Activated T-cell treated with anti-CD3 and anti-CD28 coated beads, Interleukin-2, amount 50 U/mL, for 72 hours (primary cell): ENCODE measurements at places on chromosomes 11 and 22.

GRCh38 chr11:99932684-99933083 lies 754.4 kb upstream of the ARHGAP42 start:
- H3K36me3 ChIP-seq, result peaks cover 2% of the 10 kb centered on the region
- H3K4me3 ChIP-seq, result no peak overlapping the region
- H3K27ac ChIP-seq, result no peak overlapping the region

DNA sequence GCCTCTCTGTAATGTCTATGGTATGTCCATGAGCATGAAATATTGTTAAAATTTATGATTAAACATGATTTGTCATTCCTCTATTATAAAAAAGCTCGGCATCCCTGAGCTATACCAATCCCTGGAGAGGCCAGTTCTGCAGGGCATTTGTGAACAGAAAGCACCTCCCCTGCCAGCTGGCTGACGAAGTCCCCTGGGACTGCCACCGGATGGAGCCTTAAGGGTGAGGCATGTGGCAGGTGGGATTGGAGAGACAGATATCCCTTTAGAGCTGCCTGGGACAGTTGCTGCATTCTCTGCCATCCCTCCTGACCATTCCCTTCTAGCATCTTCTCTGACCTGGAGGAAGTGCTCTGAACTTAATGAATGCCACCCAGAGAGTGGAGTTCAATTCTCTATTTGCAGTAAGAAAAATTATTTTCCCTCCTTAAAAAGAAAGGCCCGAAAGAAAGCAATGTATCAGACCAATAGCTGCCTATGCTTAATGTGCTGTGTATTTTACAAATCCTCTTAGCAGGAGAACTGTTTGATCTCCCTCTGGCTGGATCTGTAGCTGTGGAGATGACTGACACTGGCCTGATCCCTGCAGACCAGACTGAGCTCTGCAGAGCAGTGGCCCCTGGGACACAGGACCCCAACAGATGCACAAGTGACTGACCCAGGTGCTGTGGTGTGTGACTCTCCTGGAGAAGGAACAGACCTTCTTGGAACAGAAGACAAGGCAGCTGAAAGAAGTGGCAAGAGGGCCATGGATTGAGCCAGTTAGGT lies 219.0 kb upstream of the NAV2 start:
- no peak overlapping the region for H3K4me3 ChIP-seq
- H3K36me3 ChIP-seq, result no peaks in the 10 kb centered on the region
- H3K4me1 ChIP-seq, result no peaks in the 10 kb centered on the region
- H3K27me3 ChIP-seq, result peaks cover 15% of the 10 kb centered on the region
- no peak for DNase-seq

- peaks cover 2% of the 10 kb centered on the region for H3K36me3 ChIP-seq
- H3K27me3 ChIP-seq, result no peaks in the 10 kb centered on the region
- H3K4me1 ChIP-seq, result peaks cover 45% of the 10 kb centered on the region
Observed at GRCh38 chr22:27879923-27880322, 39.1 kb downstream of the PITPNB start.

DNA sequence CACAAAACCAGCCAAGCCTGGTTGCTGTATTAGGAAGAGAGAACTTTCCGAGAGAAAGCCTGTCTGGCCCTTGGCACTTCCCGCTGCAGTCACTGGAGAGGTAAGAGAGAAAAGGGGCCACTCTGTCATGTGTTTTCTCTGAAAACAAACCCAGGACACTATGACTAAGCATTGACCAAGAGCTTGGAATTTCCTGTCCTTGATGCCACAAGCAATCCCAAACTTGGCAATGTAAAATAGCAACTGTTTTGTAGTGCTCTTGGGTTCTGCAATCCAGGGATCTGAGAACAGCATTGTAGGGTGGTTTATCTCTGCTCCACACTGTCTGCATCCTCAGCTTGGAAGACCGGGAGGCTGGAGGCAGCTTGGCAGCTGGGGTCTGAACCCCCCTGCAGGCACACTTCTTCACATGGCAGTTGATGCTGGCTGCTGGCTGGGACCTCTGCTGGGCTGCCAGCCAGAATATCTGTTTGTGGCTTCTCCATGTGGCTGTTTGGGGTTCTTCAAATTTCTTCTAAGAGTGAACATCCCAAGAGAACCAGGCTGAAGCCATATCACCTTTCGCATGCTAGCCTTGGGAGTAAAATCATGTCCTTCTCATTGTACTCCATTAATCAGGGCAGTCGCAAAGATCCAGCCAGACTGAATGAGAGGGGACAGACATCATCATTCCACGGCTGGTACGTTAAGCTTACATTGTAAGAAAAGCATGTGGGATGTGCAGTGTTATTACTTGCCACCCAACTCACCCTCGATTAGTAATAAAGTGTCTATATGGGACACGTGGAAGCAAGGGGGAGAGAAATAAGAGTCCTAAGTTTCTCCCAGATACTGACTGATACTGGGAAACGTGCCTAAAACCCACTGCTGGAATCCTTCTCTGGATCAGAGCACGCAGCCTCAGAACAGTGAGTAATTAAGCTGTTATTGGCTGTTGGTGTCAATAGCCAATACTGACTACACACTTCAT lies 537.4 kb upstream of the B3GAT1 start:
- no peak for DNase-seq
- H3K27me3 ChIP-seq, result peaks cover 3% of the 10 kb centered on the region
- H3K27ac ChIP-seq, result no peak overlapping the region
- H3K36me3 ChIP-seq, result no peaks in the 10 kb centered on the region
- H3K4me3 ChIP-seq, result no peak overlapping the region
- no peaks in the 10 kb centered on the region for H3K4me1 ChIP-seq

DNA sequence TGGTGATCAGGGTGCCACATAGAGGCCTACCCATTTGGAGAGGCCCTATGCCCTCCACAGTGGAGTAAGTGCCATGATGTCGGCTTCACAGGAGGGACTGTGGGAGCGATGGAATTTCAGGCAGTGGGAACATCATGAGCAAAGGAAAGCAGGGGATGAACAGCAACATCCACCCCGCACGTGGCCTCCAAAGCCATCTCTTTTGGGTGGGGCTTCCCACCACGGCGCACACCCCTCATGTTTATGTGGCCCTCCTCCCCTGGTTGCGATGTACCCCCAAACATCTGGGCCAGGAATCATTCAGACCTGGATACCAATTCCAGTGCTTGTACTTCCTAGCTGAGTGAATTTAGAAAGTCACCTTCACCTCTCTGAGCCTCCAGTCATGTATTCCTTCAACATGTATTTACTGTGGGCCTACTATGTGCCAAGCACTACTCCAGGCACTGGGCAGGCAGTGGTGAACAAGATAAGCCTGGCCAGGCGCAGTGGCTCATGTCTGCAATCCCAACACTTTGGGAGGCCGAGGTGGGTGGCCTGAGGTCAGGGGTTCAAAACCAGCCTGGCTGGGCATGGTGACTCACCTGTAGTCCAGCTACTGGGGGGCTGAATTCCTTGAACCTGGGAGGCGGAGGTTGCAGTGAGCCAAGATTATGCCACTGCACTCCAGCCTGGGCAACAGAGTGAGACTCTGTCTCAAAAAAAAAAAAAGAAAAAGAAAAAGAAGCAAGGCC lies 1.8 kb upstream of the MAFF start:
- no peak for DNase-seq
- no peaks in the 10 kb centered on the region for H3K27me3 ChIP-seq
- no peaks in the 10 kb centered on the region for H3K36me3 ChIP-seq

DNA sequence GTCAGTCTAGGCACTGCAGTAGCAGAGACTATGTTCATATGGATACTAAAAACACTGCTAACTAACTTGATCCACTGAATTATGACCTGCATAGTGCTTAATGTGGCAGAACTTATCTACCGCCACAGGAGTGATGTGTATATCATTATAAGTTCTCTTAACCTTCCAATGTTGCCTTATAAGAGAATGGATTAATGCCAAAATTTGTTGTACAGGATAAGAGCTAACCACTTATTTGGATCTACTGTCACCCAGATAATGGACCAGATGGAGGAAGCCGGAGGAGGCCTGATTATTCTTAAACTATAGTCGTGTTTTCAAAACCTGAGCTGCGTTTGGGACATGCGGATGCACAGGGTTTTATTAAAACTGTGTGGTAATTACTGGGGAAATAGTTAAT lies 1.9 kb upstream of the OR51B4 start:
- DNase-seq, result no peak
- H3K4me3 ChIP-seq, result no peak overlapping the region
- no peak overlapping the region for H3K27ac ChIP-seq
- no peaks in the 10 kb centered on the region for H3K36me3 ChIP-seq

DNA sequence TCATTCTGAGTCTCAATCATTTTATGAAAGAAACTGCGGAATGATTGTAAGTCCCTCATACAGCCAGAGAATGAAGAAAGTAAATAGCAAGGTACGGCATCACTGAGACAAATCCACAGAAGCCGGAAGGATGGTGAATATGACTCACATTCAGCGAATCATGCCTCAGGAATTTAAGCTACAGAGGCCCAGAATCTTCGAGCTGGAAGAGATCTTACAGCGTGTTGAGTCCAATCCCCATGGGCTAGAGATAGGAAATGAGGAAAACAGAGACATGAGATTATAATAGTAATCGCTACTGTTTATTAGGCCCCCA lies 173.2 kb downstream of the KIF18A start:
- no peak for DNase-seq
- no peaks in the 10 kb centered on the region for H3K4me1 ChIP-seq
- no peak overlapping the region for H3K4me3 ChIP-seq
- H3K27ac ChIP-seq, result no peak overlapping the region

GRCh38 chr11:2902784-2903671 lies 17.5 kb upstream of the CDKN1C start:
- H3K27me3 ChIP-seq, result no peaks in the 10 kb centered on the region
- peaks cover 37% of the 10 kb centered on the region for H3K4me1 ChIP-seq
- H3K27ac ChIP-seq, result no peak overlapping the region
- H3K4me3 ChIP-seq, result peak overlapping the region; percentile 63
- peaks cover 8% of the 10 kb centered on the region for H3K36me3 ChIP-seq
- DNase-seq, result no peak

DNA sequence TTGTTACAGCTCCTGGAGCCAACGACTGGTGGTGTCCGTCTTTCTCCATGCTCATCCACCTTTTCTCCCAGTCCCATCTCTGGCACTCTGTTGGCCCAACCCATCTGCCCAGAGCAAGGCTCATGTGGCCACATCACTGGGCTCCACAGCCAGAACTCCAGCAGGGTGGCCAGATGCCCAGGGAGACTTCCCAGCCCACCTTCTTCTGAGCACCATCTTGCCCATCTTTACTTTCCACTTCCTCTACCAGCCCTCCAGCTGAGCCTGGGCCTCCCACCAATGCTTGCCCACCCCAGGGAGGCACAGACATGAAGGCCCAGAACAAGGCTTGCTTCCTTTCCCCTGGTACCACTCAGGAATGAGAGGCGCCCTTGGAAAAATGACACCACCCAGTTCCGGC lies 116.8 kb downstream of the BUD13 start:
- no peak overlapping the region for H3K4me3 ChIP-seq
- no peaks in the 10 kb centered on the region for H3K36me3 ChIP-seq
- H3K27me3 ChIP-seq, result peaks cover 21% of the 10 kb centered on the region
- DNase-seq, result no peak
- no peaks in the 10 kb centered on the region for H3K4me1 ChIP-seq

- H3K4me3 ChIP-seq, result peak overlapping the region; percentile 92
- no peaks in the 10 kb centered on the region for H3K36me3 ChIP-seq
- peaks cover 39% of the 10 kb centered on the region for H3K4me1 ChIP-seq
- DNase-seq, result peak; percentile 76
- H3K27ac ChIP-seq, result peak overlapping the region; percentile 97
Observed at GRCh38 chr11:46361283-46362155, 14.3 kb downstream of the DGKZ start.
